ENCODE measurements at places on chromosomes 5 and 9.

DNA sequence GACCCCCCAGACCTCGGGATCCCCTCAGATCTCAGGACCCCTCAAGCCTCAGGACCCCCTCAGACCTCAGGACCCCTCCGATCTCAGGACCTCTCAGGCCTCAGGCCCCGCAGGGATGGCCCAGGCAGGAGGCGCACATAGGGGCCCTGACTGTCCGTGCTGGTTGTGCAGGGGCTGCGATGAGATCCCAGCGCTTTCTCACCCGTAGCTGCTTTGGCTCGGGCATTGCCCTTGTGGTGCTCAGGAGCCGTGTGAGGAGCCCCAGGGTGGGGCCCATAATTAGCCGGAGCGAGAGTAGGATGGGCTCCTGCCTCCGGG, 680 bp upstream of the LPCAT1 start:
- no peak for DNase-seq

DNA sequence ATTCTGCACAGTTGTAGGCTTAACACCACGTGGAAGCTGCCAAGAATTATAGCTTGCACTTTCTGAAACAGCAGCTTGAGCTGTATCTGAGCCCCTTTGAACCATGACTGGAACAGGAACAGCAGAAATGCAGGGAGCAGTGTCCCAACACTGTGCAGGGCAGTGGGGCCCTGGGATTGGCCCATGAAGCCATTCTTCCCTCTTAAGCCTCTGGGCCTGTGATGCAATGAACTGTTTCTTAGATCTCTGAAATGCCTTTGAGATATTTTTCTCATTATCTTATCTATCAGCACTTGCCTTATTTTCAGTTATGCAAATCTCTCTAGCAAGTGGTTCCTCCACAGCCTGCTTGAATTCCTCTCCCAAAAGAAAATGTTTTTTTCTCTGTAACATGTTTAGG, 87.0 kb upstream of the MTAP start:
- DNase-seq = no peak

GRCh38 chr9:21428235-21428634, 12.0 kb upstream of the IFNA1 start:
- no peak for DNase-seq

- DNase-seq = no peak
These were observed 24.1 kb downstream of the HRH2 start for GRCh38 chr5:175681968-175682340.

- no peak for DNase-seq
These were observed 439.3 kb downstream of the DTWD2 start for GRCh38 chr5:118548761-118549720.

DNA sequence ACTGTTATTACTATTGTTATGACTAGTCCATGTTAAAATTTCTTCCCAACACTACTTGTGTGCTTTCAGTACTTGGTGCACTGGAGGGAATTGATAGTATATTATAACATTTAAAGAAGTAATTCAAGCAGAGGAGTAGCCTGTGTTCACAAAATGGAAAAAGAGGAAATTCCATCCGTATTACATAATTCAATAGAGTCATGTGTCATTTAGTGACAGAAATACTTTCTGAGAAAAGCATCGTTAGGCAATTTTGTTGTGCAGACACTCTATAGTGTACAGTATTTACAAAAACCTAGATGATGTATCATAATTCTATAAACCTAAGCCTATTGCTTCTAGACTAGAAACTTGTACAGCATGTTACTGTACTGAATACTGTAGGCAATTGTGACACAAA, 78.3 kb upstream of the PCSK5 start:
- no peak for DNase-seq

GRCh38 chr5:17014686-17015085, 78.6 kb upstream of the MYO10 start:
- DNase-seq = no peak

DNA sequence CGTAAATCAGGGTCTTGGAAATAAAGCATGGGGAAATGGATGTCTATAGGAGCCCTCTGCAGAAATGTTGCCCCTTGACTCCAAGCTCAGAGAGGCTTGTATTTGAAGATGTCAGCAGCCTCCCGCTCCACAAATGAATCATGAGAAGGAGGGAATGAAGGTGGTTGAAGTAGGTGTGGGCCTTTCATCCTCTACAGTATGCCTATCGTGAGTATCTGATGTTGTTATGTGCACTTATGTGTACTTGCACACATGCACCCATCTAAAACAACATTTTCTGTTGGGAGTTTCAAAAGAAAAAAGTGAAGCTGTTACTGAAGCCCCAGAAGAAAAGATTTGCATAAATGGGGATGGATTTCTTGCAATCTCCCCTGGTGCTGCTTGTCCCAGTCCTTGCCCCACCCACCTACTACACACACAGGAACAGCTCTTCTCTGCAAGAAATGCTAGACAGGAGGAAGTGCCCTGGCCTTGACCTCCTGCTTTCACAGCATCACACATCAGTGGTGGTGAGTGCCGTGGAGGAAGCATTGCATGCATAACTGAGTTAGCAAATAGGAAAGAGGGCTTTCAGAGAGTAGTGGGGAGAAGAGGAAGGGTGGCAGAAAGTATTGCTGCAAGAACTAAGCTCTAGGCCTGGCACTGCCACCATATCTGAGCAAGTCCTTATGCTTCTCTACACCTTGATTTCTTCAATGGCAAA, 156.1 kb downstream of the SNX18 start:
- DNase-seq = no peak

GRCh38 chr9:91212596-91213243, 149.0 kb downstream of the AUH start:
- no peak for DNase-seq

- no peak for DNase-seq
These were observed 75.9 kb downstream of the ACER2 start for GRCh38 chr9:19484699-19485098.

GRCh38 chr9:83714329-83714728, 6.6 kb upstream of the UBQLN1 start:
- DNase-seq = no peak

- no peak for DNase-seq
These were observed 1.3 kb downstream of the FGF1 start for GRCh38 chr5:142684508-142685041.

- no peak for DNase-seq
These were observed 364.3 kb upstream of the ADAMTSL1 start for GRCh38 chr9:18109675-18110074.

- DNase-seq = no peak
These were observed 561 bp downstream of the DAPK1 start for GRCh38 chr9:87498046-87498810.

GRCh38 chr5:170631466-170632195, 127.8 kb downstream of the KCNIP1 start:
- no peak for DNase-seq

GRCh38 chr5:133052317-133053175, 733 bp downstream of the HSPA4 start:
- DNase-seq = peak; percentile 9

GRCh38 chr5:112866739-112867138, 5.7 kb downstream of the SRP19 start:
- DNase-seq = no peak

GRCh38 chr5:132313366-132313765, 19.2 kb downstream of the SLC22A4 start:
- DNase-seq = no peak

DNA sequence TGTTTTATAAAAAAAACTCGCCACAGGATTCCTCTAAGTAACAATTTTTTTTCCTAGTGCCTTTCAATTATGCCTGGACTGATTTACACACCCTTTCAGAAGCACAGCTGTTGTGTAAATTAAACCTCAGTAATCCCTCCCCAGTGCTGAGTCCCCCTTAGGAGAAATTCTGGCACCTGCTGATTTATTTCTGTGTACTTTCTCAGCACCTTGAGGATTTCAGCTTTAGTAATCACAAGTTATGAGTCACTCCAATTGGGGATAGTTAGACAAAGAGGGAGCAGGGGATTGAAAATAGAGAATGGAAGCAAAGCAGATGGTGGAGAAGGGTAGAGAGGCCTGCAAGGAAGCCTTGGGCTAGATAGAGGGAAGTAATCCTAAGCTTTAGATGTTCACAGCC, 171.7 kb downstream of the TTLL11 start:
- DNase-seq = no peak

DNA sequence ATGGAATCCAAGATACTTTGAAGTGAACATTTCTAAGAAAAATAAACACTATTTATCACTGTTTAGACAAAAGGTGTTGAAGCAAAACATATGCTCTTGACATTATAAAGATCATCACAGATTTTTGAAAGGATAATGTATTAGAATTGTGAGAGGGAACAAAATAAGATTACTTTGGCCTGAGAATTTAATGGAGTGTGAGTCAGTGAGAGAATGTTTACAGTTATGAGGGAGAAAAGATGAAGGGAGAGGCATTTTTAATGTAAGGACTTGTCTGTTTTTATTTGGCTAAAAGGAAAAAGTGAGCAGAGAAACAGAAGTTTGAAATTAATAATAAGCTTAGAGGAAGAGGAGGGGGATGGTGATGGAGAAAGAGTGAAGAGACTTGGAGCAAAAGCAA, 1010.1 kb downstream of the EFNA5 start:
- no peak for DNase-seq

Data from stimulated activated CD4-positive, alpha-beta T cell treated with anti-CD3 and anti-CD28 coated beads, Interleukin-1b, Interleukin-23, amount 100 ng/mL, for 1 hour (primary cell).